ENCODE measurements at places on chromosomes 5 and 9. TPM values are rescaled to one million over a fixed set of nuclear protein-coding genes. Genes with fewer than 3 reads are reported as not detected.

PAPPA gene
- total RNA-seq, result 5.3 TPM

LYSMD3 gene
- 12.2 TPM for total RNA-seq

PCDHGB4 gene
- 0.18 TPM for total RNA-seq

TAS2R1 gene
- not detected for total RNA-seq

CDX1 gene
- 1.8 TPM for total RNA-seq

SLC1A3 gene
- 62.0 TPM for total RNA-seq

INSL4 gene
- total RNA-seq, result 0.81 TPM
